Thoracic aorta (tissue), 2 donors: ENCODE measurements at places on chromosomes 1 and 21.

DNA sequence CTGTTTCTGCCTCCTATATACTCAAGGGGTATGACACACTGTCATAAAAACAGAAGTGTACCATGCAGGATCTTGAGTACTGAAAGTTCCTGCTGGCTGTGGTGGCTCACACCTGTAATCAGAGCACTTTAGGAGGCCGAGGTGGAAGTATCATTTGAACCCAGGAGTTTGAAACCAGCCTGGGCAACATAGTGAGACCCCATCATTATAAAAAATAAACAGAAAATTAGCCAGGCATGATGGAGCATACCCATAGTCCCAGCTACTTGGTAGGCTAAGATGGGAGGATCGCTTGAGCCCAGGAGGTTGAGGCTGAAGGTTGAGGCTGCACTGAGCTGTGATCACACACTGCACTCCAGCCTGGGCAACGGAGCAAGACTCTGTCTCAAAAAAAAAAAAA is 20.1 kb downstream of the ERI3 start:
- no peak for DNase-seq

- no peak for DNase-seq
Observed at GRCh38 chr1:6378096-6378746, 15.3 kb downstream of the ACOT7 start.

GRCh38 chr1:42943166-42943565 is 15.5 kb downstream of the SLC2A1 start:
- DNase-seq: peak; percentile 52

- DNase-seq: no peak
Observed at GRCh38 chr21:32132409-32132808, 146.4 kb downstream of the MIS18A start.

- DNase-seq: no peak
Observed at GRCh38 chr1:27527223-27527889, 37.4 kb upstream of the WASF2 start.

DNA sequence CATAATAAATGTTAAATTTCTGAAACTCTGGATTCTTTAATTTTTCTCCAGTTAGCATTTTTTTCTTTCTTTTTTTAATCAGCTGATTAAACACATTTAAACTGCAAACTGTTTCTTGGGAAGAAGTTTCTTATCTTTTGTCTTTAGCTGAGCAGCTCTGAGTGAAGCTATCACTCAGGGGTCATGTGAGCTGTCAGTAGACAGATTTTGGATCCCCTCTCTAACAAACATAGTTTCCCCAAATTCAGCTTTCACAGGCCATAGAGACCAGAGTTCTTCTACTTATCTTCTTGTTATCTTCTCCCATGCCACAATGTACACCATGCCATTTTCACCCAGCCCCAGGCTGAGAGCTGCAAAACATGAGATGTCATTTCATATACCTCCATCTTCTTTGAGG is 148.9 kb downstream of the CDC42BPA start:
- DNase-seq: no peak

- no peak for DNase-seq
Observed at GRCh38 chr1:15684042-15684461, at the start of gene PLEKHM2. Gene PLEKHM2, plus strand, starts transcription at chr1:15684320. Its CDS starts 239 bp downstream, at chr1:15684559.

GRCh38 chr21:32554832-32555638 is 30.3 kb downstream of the TCP10L start:
- DNase-seq: no peak

DNA sequence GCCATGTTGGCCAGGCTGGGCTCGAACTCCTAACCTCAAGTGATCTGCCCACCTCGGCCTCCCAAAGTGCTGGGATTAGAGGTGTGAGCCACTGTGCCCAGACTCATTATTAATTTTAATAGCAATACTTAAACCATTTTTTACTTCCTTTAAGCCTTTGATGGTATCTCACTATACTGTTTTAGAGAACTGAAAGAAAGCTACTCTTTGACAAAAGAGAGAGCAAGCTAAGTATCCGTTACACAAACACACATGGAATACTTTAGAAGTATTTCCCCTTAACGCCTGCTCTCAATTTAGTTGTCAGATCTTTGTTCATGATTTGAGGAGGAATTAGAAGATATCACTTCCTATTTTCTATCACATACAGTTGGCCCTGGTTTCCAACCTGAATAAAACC is 189.4 kb downstream of the COP1 start:
- no peak for DNase-seq

- no peak for DNase-seq
Observed at GRCh38 chr1:50271968-50272578, 151.2 kb downstream of the DMRTA2 start.

- DNase-seq: no peak
Observed at GRCh38 chr21:36807422-36807928, 108.6 kb downstream of the SIM2 start.

DNA sequence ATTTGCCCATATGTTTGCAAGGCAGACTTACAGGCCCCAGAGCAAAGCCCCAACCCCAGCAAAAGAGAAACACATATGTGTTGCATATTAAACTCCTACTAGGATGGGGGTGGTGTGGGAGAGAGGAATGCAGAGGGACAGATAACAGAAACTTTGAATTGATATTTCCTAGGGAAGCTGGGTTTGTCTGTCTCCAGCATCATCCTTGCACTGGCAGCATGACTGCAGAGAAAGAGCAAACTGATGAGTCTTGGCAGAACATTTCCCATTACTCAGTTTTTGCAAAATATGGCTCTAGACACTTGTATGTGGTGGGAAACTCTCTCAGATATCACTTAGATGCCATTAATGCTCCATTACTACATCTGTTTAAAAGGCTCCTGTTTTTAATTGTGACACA is 43.8 kb upstream of the MARK1 start:
- no peak for DNase-seq

DNA sequence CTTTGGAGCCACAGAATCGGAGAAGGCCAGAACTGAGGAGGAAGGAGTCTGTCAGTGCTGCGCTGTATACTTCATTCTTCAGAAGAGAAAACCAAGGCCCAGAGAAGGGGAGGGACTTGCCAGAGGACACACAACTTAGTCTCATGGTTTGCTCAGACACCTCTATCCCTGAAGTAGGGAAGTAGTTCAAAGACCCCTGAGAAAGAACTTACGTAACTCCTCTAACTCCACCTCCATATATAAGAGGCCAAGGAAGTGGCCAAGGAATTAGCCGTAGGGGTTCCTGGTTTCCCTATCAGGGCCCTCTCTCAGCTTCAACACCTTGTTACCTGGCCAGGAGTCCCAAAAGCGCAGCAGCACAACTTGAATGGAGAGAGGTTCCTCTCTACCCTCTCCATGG is 580 bp upstream of the NECTIN4 start:
- no peak for DNase-seq

DNA sequence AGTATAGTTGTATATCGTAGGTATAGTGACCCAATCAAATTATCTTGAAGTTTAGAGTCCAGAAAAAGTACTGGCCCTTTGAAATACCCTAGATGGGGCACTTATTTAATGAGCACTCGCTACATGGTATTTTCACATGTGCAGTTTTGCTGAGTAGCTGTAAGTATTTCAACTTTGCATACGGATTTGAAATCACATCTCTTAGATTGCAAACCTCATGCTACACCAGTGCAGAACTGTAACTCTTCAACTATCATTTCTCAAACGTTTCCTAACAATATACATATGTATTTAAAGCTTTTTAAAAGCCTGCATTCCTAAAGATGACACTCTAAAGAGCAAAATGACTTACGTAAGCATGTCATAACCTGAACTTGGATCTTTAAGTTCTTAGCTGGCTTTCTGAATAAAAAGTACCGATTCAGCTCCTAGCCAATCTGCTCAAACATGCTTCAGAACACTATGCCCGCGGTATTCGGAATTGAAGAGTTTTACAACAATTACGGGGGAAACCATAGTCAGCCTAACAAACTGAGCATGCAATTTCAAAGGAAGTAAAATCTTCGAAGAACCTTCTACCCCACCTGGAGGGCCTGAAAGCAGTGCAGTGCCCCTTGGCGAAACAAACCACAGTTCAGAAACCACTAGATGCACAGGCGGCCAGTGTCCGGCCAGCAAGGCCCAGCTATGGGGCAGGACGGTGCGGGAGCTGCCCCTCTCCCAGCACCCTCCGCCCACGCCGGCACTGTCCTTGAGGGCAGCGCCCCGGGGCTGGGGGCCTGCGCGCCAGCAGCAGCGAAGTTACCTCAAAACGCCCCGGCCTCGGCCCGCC is 863 bp downstream of the FH start:
- no peak for DNase-seq

- no peak for DNase-seq
Observed at GRCh38 chr1:57959531-57960241, 535.8 kb upstream of the DAB1 start.

DNA sequence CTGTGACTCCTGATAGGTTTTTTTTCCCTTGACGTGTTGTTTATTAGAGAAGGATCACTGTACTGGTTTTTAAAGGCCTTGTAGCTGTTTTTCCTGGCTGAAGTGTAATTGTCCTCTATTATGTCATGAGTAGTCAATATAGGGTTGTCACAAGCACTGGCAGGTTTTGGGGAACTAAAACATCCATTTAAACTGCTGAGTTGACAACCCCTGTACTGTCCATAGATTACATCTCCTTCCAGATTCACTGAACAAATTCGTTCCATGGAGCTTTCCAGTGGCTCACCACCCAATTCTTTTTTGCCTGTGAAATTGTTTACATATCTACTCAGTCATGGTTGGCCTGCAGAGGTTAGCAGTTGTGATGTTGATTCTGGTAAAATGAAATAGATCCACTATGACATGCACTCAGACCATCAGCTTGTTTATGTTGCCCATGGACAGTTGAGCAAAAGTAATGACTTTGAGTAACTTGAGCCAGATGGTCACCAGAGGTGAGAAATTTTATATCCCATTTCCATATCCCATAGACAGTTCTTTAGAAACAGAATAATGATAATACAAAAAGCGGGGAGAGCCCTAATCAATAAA is 59.9 kb upstream of the QSOX1 start:
- no peak for DNase-seq

GRCh38 chr1:52102336-52103013 is 39.4 kb upstream of the ZFYVE9 start:
- no peak for DNase-seq

DNA sequence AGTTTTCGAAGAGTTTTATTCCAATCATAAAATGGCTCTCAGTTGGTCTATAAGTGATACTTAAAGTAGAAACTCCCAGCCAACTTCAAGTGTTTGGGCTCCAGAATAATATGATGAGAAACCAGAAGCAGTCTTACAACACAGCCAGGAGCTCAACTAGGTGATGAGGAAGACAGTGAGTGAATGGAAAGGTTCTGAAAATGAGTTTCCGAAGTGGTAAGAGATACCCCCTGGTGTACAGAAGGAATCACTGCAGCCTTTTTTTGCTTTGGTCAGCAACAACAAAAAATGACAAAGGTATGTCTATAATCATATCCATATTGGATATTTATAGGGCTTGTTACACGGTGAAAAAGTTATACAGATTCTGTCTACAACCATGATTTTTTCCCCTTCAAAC is 16.5 kb downstream of the KRTAP19-1 start:
- DNase-seq: no peak

- DNase-seq: no peak
Observed at GRCh38 chr1:88557014-88557413, 127.1 kb upstream of the PKN2 start.

DNA sequence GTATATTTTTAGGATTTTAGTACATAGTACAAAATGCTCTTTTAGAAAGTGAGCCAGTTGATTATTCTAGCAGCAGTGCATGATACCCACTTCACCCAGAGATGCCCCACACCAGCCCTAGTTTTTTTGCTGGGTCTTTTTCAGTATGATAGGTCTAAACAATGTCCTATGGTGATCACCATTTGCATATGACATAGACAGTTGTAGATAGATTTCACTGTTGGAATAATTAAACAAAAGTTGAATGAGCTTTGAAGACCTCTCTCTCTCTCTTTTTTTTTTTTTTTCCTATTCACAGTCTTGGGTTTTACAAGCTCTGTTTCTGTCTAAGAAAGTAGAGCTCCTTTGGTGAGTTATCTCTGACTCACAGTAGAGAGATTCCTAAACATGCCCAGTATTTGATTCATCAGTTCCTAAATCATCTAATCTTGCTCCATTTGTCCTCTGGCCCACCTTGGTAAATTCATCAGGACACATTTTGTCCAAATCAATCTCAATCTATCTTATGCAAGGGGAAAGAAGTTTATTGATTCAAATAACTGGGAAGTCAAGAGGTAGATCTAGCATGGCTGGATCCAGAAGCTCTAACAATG is 44.7 kb upstream of the VAV3 start:
- DNase-seq: no peak

GRCh38 chr21:22438428-22439086 is 1440.3 kb downstream of the NCAM2 start:
- DNase-seq: no peak

DNA sequence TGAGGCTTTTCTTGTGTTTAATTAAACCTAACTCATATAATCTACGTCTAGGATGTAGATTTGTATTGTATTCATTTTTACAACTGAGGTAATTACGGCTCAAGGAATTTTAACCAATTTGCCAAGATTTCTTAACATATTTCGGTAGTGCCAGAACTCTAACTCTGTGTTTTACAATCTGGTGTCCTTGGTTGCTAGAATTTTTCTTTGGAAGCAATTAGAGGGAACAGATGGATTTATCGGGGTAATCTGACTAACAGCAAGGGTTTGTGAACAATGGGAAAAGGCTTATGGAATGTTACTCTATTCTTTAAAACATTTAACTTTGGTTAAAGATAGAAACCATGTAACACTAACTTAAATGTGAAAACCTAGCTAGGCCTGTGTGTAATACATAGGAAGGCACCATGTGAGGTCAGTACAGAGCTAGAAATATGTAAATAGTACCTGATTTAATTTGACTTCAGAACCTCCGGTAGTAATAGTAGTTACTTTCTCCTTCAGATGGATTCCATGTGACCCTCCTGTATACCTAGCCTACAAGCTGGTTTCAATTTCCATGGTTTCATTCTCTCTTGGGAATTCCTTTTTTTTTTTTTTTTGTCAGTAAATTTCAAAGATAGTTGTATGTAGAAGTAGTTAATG is 1.2 kb downstream of the MTF2 start:
- DNase-seq: no peak

DNA sequence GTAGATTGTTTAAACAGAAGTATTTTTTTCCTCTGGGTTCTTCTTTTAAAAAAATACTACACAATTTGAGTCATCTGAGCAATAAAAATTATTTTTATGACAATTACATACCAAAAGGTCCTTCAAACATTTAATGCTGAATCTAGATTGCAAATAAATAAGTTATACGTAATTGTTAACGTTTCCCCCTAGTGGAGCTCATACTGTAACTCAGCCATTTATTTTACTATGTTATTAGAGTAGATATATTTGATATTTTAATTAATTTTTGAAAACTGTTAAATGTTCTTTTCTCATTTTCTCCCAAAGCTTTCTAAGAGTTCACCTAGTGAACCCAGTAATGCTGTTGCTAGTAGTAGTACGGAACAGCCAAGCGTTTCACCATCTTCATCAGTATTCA is 33.5 kb downstream of the ZMYM1 start:
- DNase-seq: no peak

- no peak for DNase-seq
Observed at GRCh38 chr1:37704966-37705365, 12.7 kb downstream of the CDCA8 start.
